Pulmonary artery endothelial cell (primary cell): ENCODE measurements at places on chromosomes 7 and 10. TPM values are rescaled to one million over a fixed set of nuclear protein-coding genes. Genes with fewer than 3 reads are reported as not detected.

GIMAP1 gene
- total RNA-seq = 11.1 and 13.5 TPM in 2 replicates

- DNase-seq = no peak
Observed at GRCh38 chr10:58980826-58981415, 195.5 kb upstream of the PHYHIPL start.

IFIT2 gene
- total RNA-seq = 2.2 and 2.7 TPM in 2 replicates

NUTM2E gene
- total RNA-seq = 0.04 and 0.07 TPM in 2 replicates

DNA sequence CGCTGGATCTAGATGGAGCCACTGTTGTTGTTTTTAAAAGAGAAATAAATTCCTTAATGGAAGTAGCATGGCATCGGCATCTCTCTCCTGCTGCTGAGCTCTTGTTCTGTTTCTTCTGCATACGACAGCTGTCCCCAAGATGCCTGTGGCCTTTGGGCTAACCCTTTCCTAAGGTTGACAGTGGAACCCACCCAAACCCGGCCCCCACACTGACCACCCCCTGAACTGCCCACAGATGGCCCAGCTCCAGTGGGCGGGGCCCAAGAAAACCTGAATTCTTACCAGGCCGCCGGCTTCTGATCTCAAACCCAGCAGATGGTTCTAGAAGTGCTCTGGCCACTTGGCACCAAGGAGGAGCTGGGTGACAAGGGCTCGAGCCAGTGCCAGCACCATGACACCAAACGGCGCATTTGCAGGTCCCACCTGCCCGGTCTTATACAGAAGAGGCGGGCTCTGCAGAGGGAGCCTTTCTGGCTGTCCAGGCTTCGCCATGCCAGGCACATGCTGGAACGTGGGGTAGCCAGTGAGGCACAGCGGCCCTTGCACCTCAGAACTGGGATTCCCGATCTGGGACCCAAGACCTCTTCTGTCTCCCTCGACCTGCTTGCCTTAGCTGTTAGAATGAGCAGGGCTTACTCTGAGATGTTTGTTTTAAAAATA, 82.7 kb downstream of the RGS10 start:
- DNase-seq = no peak

DNA sequence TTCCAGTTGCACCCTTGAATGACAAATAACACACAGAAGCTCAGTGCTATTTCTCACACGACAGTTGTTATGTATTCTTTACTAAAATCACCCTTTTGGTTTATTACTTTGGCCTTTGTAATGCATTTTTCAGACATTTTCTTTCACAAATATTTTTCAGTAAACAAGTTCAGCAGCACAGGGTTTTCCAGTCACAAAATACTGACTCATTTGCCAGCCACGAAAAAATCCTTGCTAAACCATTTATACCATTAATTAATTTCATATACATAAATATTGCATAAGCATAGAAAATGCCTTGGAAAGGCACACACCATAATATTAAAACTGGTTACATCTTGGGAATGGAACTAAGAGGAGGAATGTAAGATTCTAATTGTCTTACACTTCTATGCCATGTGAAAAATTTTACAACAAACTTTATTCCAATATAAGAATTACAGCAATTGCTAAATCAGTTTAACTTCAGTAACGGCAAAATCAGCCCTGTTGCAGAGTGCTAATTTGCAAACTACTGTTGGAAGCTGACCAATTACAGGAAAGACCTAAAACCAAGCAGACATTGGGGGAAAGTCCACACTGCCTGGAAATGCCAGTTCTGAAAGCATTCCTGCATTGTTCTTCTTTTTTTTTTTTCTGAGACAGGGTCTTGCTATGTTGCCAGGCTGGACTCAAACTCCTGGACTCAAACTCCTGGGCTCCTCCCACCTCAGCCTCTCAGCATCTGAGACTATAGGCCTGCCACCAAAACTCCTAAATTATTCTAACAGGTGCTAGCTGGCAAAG, 31.6 kb upstream of the PBLD start:
- no peak for DNase-seq

DNA sequence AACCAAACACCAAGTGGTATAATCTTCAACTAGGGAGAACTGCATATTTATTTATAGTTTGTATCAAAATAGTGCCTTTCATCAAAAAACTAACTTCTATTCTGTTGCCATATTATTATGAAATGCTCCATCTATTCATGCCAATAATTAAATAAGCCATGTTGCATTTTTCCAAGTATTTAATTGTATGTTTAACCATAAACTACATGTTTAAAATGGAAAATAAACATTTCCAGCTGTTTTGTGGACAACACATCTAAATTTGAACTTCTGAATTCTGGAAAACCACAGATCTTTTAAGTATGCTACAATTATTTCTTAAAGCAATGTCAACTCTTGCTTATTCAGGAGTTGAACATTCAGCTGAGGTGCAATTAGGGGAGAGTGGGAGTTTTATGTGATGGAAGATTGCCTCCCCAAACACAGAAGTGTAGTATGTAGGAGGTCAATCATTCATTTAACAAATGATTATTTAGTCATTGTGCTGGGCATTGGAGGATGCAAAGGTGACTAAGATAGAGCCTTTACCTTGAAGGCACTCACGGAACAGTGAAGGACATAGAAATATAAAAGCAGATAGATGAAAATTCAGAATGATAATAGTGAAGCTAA, 80.7 kb upstream of the PPP1R3C start:
- DNase-seq = no peak

DNA sequence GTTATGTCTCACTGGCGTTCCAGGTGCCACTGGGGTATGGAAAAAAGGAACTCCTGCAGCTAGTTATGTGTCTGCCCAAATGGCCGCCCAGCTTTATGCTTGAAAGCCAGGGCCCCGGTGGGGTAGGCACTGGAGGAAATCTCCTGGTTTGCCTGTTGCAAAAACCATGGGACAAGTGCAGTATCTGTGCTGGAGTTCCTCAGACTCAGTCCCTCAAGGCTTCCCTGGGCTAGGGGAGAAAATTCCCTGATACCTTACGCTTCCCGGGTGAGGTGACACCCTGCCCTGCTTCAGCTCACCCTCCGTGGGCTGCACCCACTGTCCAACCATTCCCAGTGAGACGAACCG, 90.3 kb upstream of the CDK6 start:
- no peak for DNase-seq

- DNase-seq = no peak
Observed at GRCh38 chr7:150756166-150756565, 18.9 kb downstream of the GIMAP5 start.

RBP3 gene
- total RNA-seq = not detected in 2 replicates

DNA sequence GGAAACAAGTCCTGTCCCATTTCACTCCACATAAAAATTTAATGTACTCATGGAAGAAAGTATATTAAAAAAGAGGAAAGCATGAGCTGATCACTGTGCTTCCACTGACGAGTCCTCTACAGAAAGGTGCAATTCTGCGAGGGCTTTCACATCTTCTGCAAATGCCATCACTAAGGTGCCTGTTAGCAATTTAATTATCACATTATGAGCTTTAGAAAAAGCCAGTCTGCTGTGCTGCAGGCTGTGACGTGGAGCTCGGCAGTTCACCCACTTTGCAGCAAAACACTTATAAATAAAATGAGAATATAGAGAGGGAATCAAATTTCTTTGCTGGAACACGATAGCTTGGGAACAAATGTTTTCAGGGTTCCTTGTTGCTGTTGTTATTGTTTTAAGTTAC, 22.5 kb upstream of the NEUROD6 start:
- no peak for DNase-seq

UCMA gene
- total RNA-seq = not detected in 2 replicates

TAS2R5 gene
- 0.53 and 0.74 TPM in 2 replicates for total RNA-seq

DNA sequence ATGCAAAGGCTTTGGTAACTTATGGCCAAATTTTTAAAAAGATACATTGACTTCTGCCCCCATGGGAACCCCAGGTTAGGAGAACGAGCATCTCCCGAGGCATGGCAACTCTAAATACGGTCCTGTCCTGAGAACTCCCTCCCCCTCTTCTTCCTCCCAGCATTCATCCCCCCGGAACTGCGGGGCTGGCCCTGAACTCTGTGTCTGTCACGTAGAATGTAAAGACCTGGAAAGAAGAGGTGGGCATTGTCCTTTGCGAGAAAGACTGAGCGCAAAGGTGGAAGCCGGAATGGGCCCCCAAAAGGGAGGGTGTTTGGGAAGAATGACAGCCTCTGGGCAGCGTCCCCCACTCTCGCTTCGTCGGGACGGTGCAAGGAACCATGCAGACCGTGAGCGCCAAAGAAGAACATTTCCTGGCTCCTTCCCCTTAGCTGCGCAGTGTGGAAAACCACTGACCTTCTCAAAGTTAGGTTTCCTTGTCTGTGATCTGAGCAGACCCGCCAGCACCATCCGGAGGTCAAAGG, 21.0 kb downstream of the SHH start:
- DNase-seq = no peak

DNA sequence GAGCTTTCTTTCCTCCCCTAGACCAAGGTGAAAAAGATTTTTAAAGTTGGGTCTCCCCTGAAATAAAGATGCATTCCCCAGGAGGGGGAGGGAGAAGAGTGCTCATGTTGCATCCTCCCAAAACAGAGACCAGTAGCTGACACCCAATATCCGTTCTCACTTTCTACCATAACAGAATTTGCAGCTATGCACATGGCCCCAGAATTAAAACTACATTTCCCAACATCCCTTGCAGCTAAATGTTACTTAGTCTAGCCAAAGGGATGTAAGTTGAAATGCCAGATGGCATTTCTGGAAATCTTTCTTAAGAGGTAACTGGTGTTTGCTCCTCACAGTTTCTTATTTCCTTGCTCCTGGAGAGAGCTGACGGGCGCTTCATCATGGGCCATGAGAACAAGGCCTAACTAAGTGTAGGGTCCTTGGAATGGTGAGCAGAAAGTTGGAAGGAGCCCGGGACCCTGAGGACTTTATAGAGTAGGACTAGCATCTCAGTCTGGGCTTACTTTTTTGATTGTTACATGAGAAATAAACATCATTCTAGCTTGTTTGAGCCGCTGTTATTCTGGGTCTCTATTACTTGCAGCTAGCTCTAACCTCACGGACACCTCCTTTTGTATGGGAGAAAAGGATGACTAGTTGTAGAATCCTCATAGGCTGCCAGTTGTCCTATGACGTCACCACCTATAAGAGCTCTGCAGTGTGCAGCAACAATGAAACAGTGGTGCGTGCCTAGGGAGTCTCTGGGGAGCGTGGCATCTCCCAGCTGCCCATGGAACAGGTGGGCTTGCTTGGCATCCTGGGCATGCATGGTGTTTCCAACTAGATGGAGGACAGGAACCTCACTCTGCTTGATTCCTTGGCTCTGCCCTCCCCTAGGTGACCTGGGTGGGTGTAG, 46.1 kb upstream of the EXOC6 start:
- no peak for DNase-seq

CYP2W1 gene
- total RNA-seq = not detected in 2 replicates

- DNase-seq = no peak
Observed at GRCh38 chr10:29622382-29622922, 12.3 kb downstream of the SVIL start.

- DNase-seq = no peak
Observed at GRCh38 chr7:11533229-11533820, 298.7 kb downstream of the THSD7A start.

DNA sequence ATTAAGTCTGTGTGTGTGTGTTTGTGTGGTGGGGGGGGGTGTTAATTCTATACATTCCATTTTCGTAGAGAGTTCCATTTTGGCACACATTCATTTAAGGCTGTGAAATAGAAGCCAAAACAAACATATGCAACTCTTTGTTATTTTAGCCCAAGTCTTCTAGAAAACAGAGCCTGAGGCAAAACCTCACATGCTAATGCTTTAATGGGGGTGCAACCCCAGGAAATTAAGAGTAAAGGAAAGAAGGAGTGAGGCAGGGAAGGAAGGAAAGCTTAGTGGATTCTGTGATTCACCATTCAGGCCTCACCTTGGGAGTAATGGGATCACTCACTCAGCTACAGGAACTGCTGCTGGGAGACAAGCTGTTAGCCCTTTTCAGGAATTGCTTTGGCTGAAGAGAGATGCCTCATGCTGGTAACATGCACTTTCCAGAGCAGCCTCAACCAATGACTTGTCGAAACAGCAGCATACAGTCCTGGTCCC, 73.0 kb upstream of the CTTNBP2 start:
- DNase-seq = no peak

- no peak for DNase-seq
Observed at GRCh38 chr7:106568680-106569499, 92.1 kb downstream of the CCDC71L start.

- DNase-seq = peak; percentile 75
Observed at GRCh38 chr7:32587411-32587948, 92.2 kb downstream of the AVL9 start.

- DNase-seq = no peak
Observed at GRCh38 chr7:147524726-147525250, 1065.8 kb upstream of the C7orf33 start.

- no peak for DNase-seq
Observed at GRCh38 chr7:77698042-77698625, 1.9 kb downstream of the RSBN1L start.

DNA sequence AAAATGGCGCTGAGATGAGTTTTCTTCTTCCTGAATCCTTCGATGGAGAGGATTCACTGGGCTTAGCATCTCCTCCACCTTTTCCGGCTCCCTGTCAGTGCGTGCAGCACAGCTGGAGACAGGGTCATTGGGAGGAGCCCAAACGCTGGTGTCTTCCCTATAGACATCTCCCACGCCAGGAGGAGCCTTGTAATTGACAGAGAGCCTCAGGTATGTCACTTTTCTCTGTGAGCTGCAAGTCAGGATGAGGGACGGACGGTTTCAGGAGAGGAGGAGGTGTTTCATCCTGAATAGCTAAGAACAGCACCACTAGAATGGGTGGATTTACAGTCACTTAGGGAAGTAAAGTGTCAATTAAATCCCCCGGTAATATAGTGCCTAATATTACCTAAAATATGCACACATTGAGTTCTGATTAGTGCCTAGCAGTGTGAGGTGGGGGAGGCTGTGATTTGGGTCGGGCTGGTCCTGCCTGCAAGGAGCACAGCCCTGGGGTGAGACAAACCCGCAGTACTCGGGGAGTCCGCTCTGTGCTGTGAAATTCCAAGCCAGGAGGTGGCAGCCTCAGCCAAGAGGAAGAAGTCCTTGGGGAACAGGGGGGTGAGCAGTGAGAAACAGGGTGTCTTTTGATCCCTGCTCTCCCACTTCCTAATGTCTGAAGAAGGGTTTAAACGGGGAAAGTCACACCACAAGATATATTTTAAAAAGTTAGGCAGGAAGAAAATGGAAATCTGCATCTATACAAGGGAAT, 28.2 kb downstream of the IL15RA start:
- peak; percentile 41 for DNase-seq

- no peak for DNase-seq
Observed at GRCh38 chr10:23918090-23918723, 290.7 kb upstream of the KIAA1217 start.

GRCh38 chr10:53808677-53809372, 992.2 kb downstream of the PCDH15 start:
- DNase-seq = no peak

- no peak for DNase-seq
Observed at GRCh38 chr7:4288791-4289394, 393.2 kb upstream of the FOXK1 start.

DPP6 gene
- not detected in 2 replicates for total RNA-seq

- DNase-seq = no peak
Observed at GRCh38 chr10:23870651-23871610, 338.0 kb upstream of the KIAA1217 start.

GTPBP4 gene
- 40.9 and 46.8 TPM in 2 replicates for total RNA-seq

OGDHL gene
- total RNA-seq = 0.26 and 0.46 TPM in 2 replicates
